ENCODE measurements at places on chromosomes 5 and 9. TPM values are rescaled to one million over a fixed set of nuclear protein-coding genes. Genes with fewer than 3 reads are reported as not detected.

The SOHLH1 gene
- total RNA-seq: not detected

The NUTM2F gene
- total RNA-seq: not detected

The PCDHA10 gene
- 0.56 TPM for total RNA-seq

The SHISAL2B gene
- total RNA-seq: not detected

The OMD gene
- 0.94 TPM for total RNA-seq

The PRRX2 gene
- total RNA-seq: not detected

The PRSS3 gene
- 16.2 TPM for total RNA-seq

The PCDHB4 gene
- 0.09 TPM for total RNA-seq

The CDKN2A gene
- total RNA-seq: 14.0 TPM

The OTP gene
- total RNA-seq: not detected

The WDR31 gene
- total RNA-seq: 0.75 TPM

The EFNA5 gene
- total RNA-seq: 7.6 TPM
